ENCODE measurements at places on chromosomes 2 and 18. TPM values are rescaled to one million over a fixed set of nuclear protein-coding genes. Genes with fewer than 3 reads are reported as not detected.

DNA sequence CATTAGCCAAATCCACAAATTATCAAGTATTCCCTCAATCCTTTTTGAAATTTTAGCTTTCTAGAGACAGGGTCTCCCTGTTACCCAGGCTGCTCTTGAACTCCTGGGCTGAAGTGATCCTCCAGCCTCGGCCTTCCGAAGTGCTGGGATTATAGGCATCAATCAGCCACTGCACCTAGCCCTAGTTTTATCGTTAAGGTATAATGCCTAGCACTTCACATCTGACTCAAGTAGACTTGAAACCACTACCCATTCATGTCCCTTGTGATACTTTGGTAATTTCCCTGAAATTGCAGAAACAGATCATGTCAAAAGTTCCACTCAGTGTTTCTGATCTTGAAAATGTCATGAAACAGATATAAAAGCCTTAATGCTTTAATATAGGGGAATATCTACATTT lies 26.3 kb downstream of the MEX3C start:
- DNase-seq = no peak

- no peak for DNase-seq
Measured at GRCh38 chr18:58586269-58586668, 42.6 kb downstream of the ALPK2 start.

SLC5A6 gene
- total RNA-seq = 21.3 TPM

GRCh38 chr2:134665727-134666506 lies 52.9 kb downstream of the TMEM163 start:
- no peak for DNase-seq

RGPD5 gene
- total RNA-seq = 187 TPM

- DNase-seq = no peak
Measured at GRCh38 chr2:99072551-99072950, 69.0 kb upstream of the C2orf15 start.

DNA sequence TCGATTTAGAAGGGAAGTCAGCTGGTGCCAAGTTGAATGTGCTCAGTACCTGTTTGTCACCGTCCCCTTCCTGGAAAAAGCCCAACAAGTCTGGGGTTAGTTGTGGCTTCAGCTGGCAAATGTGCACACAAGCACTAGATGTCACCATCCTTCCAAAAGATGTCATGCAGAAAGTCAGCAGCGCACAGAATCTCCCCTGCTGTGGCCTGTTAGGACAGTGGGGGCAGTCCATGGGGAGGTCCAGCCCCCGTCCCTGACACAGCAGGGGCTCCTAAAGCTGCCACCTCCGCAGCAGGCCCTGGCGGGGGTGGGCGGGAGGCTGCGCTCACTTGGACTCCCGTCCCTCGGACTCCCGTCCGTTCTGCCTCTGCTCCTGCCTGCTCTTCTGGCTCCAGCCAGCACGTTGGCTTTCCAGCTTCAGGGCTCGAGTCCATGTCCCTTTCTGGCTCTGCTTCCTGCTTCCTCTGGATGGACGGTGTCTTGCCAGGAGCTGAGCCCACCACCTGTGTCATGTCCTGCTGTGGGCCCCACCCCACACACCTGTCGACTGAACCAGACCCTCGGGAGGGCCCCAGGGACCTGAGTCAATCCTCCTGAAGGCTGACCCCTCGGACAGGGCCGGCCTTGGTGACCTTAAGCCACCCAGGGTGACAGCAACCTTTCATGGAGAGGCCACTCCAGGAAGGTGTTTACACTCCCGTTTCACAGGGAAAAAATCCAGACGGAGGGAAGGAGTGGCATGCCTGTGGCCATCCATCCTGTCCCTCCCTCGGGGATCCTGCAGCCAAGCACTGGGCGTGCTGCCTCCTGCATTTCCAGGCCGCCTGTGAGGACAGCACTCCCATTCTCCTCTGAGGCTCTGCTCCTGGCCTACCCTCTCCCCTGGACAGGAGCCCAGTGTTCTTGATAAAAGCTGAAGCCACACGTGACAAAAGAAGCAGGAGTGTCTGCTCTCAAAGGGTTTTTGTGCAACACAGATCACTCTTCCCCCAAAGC lies 8.5 kb downstream of the RAB17 start:
- peak; percentile 72 for DNase-seq

DNA sequence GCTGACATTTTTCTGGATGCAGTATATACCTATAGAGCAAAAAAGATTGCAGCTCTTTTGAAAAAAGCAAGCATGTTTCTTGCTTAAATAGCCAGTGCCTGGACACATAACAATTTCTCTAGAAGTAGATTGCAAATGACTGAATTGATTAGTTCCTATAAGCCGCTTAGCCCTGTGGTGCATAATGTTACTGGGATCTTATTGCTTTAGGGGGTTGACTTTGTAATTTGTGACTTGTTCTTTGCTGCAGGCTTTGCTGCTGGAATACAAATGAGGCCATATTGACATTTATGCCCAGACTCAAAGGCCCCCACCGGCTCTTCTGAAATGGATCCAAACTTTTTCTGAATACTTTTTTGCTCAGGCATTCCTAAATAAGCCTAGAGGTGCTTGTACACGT lies 182.6 kb downstream of the SH3BP4 start:
- no peak for DNase-seq

CNPPD1 gene
- total RNA-seq = 50.0 TPM

DNA sequence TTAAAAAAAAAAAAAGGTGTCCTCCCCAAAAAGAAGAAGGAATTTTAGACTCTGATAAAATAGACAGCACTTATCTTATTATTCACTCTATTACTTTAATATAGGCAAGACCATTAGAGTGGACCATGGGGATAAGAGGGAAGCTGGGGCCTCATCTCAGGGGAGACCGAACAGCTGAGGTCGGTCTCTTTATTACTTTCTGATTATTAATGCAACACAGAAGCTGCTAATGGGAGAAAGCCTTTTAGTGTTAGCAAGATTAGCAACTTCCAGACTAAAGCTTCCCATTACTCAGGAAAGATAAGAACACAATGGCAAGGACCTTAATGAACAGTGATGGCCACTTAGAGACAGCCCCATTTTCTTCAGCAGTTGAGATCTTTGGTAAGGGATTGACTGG lies 135.5 kb downstream of the TMEFF2 start:
- DNase-seq = no peak

MFF gene
- 76.9 TPM for total RNA-seq

DNA sequence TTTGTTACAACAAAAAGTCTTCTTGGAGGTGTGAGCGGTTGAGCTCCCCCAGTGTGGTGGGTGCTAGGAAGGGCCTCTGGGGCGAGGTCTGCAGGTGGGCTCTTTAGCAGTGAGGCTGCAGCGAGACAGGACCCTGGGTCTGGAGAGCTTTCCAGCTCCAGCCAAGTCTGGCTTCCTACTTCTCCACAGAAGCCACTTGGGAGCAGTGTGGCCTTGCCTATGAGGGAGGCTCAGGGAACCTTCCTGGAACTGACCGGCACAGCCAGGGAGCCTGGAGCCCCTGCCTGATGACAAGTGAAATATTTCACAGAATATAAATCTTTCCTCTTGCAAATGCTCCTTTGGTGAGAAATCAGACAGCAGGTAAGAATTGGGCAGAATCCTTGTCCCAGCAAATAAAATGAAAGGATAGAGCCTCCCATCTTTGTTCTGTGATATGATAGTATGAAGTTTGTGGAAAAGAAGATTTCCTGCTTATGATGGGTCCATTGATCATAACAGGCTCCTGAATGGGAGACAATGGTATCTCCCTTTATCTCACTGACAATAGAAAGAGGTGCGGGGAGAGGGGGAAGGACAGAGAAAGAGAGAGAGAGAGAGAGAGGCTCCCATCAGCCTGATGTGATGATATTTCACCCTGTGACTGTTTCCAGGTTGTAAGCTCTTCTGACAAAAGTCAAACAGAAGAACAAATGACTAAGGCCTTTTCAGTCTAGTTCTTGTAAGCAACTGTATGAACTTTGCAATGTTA lies 289.8 kb upstream of the SPRED2 start:
- peak; percentile 57 for DNase-seq

DNA sequence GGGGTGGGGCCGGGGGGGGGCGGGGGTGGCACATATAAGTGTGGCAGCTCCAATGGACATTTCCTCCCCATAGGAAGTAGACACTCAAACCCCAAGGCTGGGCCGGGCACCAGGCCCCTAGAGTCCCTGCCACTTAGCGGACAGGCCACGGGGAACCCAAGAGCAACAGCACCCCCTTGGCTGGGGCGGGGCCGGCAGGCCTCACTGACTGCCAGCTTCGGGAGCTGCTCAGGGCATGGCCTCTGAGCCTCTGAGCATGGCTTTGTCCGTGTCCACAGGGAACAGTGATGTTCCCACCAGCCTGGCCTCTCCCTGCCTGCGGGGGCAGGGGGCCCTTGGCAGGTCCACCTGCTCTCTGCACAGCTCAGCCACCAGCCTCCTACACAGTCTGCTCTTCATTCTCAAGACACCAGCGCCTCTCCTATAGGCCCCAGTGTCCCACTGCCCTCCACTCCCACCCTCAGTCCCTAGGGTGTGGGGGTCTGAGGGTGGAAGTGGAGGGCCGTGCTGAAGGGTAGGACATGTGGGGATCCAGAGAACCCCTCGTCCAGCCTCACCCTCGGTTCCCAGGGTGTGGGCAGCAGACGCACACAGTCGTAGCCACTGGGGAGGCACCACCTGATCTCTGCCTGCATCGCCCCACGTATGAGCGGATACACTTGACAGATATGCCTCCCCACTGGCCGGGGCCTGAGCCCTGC lies 106.7 kb downstream of the FAM210A start:
- no peak for DNase-seq

- no peak for DNase-seq
Measured at GRCh38 chr2:57296795-57297517, 749.6 kb upstream of the VRK2 start.

DNA sequence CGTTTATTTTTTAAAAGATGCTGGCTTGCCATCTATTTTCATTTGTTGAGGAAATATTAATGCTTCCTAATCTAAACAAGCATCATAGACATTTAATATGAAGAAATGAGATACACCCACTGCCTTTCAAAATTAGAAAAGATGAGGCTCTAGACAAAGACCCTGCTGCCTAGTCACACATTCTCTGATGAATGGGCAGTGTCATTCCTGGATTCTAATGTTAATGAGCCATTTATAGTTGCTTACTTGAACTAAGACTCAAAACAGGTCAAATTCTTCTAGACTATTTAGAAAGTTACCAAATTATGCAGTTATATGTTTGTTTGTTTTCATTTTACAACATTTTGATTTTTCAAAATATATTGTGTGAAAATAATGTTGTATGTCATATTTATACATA lies 237.6 kb downstream of the CDH7 start:
- DNase-seq = no peak

GALNT5 gene
- total RNA-seq = 4.5 TPM

Data from aorta (tissue), 5 donors.